ENCODE measurements at places on chromosomes 12 and 14.

GRCh38 chr14:95609398-95609990 is 74.6 kb downstream of the GLRX5 start:
- no peak for DNase-seq
- no peaks in the 10 kb centered on the region for H3K36me3 ChIP-seq
- no peaks in the 10 kb centered on the region for H3K27me3 ChIP-seq
- no peaks in the 10 kb centered on the region for H3K4me1 ChIP-seq
- H3K27ac ChIP-seq = no peak overlapping the region

GRCh38 chr14:92323916-92324818 is 1.2 kb downstream of the SLC24A4 start:
- no peak for DNase-seq
- no peaks in the 10 kb centered on the region for H3K36me3 ChIP-seq
- H3K4me3 ChIP-seq = no peak overlapping the region
- H3K27ac ChIP-seq = no peak overlapping the region

- no peak overlapping the region for H3K27ac ChIP-seq
- H3K4me3 ChIP-seq = no peak overlapping the region
- no peaks in the 10 kb centered on the region for H3K27me3 ChIP-seq
- no peaks in the 10 kb centered on the region for H3K36me3 ChIP-seq
- no peaks in the 10 kb centered on the region for H3K4me1 ChIP-seq
Measured at GRCh38 chr14:71702786-71703185, 229.4 kb upstream of the RGS6 start.

DNA sequence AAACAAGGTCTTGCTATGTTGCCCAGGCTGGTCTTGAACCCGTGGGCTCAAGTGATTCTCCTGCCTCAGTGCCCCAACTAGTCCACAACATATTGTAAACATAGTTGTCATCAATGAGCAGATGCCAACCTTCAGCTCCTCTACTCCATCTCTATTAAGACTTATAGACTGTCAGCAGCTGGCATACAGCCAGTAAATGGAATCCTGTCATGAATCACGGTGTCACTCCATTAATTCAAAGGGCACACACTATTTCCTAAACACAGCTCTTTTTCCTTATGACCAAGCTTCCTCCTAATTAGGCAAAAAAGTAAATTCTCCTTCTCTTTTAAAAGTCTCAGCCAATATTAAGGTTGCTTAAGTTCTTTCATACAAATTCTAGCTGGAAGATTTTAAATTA is 111.2 kb downstream of the ITPR2 start:
- no peaks in the 10 kb centered on the region for H3K36me3 ChIP-seq
- no peaks in the 10 kb centered on the region for H3K4me1 ChIP-seq
- no peak overlapping the region for H3K4me3 ChIP-seq
- DNase-seq = no peak
- no peaks in the 10 kb centered on the region for H3K27me3 ChIP-seq

- no peaks in the 10 kb centered on the region for H3K27me3 ChIP-seq
- H3K4me3 ChIP-seq = no peak overlapping the region
- peaks cover 60% of the 10 kb centered on the region for H3K4me1 ChIP-seq
- no peak for DNase-seq
Measured at GRCh38 chr12:48775991-48776649, 12.8 kb downstream of the ADCY6 start.

- no peak for DNase-seq
- H3K27me3 ChIP-seq = no peaks in the 10 kb centered on the region
- H3K4me1 ChIP-seq = no peaks in the 10 kb centered on the region
- H3K4me3 ChIP-seq = no peak overlapping the region
Measured at GRCh38 chr12:92070864-92071445, 74.7 kb downstream of the BTG1 start.

GRCh38 chr12:57614178-57614947 is 3.1 kb downstream of the ARHGEF25 start:
- no peak for DNase-seq
- no peaks in the 10 kb centered on the region for H3K36me3 ChIP-seq
- no peak overlapping the region for H3K4me3 ChIP-seq
- H3K4me1 ChIP-seq = peaks cover 53% of the 10 kb centered on the region
- no peaks in the 10 kb centered on the region for H3K27me3 ChIP-seq

GRCh38 chr14:91875525-91876286 is 8.4 kb upstream of the TC2N start:
- no peak overlapping the region for H3K4me3 ChIP-seq
- no peaks in the 10 kb centered on the region for H3K27me3 ChIP-seq
- H3K4me1 ChIP-seq = no peaks in the 10 kb centered on the region
- no peak overlapping the region for H3K27ac ChIP-seq

DNA sequence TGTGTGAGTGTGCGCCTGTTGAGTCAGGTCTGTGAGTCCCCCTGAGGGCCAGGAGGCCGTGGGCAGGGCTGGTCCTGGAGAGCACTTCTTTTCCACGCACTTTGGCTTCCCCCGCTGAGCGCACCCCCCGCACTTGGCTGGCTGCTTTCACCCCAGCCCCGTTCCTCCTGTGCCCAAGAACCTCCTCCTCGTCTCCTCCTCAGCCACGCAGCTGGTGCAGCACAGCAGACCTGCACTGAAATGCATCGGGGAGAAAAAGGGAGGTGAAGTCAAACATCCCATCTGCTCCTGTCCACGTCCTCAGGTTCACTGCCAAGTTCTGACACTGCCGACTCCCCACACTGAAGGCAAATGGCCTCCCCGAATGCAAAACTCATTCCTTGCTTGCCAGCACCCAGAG is 362.7 kb upstream of the SFSWAP start:
- no peaks in the 10 kb centered on the region for H3K27me3 ChIP-seq
- no peaks in the 10 kb centered on the region for H3K4me1 ChIP-seq
- DNase-seq = no peak
- H3K4me3 ChIP-seq = no peak overlapping the region

GRCh38 chr14:86823581-86823980 is 1169.4 kb downstream of the GALC start:
- H3K4me1 ChIP-seq = no peaks in the 10 kb centered on the region
- no peaks in the 10 kb centered on the region for H3K27me3 ChIP-seq
- H3K4me3 ChIP-seq = no peak overlapping the region
- H3K27ac ChIP-seq = no peak overlapping the region
- no peak for DNase-seq

- H3K4me1 ChIP-seq = no peaks in the 10 kb centered on the region
- no peak overlapping the region for H3K27ac ChIP-seq
- no peaks in the 10 kb centered on the region for H3K27me3 ChIP-seq
- no peak for DNase-seq
- H3K4me3 ChIP-seq = no peak overlapping the region
Measured at GRCh38 chr12:42468341-42468821, 121.2 kb downstream of the PRICKLE1 start.

DNA sequence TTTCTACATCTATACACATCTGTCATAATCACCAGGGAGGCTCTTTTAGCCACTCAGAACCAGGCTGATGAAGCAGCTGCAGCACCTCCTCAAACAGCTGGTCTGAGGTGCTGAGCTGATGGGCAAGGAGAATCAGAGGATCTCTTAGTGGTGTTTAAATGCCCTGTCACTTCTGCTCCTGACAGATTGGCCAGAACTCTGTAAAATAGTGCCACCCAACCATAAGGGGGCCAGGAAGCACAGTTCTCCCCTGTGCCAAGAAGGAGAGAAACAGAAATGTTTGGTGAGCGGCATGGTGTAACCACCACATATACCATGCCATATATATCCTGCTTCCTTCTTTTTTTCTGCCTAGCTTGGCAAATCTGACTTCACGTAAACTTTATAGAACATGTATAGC is 12.8 kb downstream of the SOCS2 start:
- H3K4me3 ChIP-seq = no peak overlapping the region
- H3K4me1 ChIP-seq = no peaks in the 10 kb centered on the region
- H3K36me3 ChIP-seq = no peaks in the 10 kb centered on the region
- H3K27me3 ChIP-seq = no peaks in the 10 kb centered on the region
- no peak for DNase-seq

DNA sequence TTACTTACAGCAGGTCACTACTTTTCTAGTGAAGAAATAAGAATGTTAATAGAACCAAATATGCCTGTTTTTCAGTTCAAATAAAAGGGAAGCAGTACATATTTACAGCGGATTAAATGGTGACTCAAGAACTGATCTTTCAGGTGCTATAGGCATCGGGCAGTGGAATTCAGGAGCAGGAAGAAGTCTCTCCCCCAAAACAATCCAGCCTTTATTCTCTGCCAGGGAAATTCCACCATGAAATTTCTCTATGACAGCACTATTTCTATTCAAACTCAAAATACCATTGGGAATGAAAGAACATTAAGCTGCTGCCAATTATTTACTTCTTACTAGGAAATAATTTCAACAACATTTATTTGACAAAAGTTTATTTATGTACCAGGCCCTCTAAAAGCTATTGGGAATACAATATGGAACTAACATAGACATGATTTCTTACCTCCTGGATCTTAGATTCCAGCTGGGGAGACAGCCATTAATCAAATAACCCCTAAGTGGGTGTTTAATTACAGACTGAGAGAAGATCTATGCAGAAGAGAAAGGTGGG is 60.3 kb upstream of the KRR1 start:
- H3K27me3 ChIP-seq = no peaks in the 10 kb centered on the region
- no peaks in the 10 kb centered on the region for H3K36me3 ChIP-seq
- DNase-seq = no peak

DNA sequence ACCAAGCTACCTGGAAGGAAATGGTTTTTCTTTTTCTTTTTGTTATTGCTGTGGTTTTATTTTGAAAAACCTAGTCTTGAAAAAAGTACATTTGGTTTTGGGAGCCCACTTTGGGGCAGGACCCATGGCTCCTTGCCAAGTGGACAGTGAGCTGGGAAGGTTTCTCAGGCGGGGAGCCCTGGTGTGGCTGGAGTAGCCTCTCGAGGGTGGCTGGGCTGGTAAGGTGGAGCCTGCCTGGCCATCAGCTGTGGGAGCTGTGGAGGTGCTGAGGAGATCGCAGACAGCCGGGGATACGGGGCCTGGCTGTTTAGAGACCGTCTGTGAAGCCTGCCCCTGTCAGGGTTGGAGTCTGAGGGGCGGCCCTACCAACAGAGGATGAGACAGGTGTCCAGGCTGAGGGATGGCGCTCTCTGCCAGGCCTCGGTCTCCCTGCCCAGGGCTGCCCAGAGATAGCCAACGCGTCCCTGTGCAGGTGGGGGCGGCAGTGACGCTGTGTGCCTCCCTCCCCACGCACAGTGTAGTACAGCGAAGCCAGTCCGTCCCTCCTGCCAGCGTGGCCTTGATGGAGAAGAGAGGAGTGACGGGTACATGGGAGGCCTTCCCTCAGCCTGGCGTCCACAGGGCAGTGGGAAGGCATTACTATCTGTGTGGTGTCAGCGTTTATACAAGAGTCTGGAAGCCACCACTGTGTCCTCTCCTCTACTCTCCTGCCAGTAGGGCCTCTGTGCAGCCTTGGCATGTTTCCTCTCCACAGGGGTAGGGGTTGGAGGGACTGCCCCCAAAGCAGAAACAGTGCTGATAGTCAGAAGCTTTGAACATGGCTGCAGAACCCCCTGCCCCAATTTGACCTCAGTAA is 5.9 kb downstream of the RIN3 start:
- no peaks in the 10 kb centered on the region for H3K36me3 ChIP-seq
- no peak for DNase-seq
- no peak overlapping the region for H3K27ac ChIP-seq
- H3K4me1 ChIP-seq = peaks cover 12% of the 10 kb centered on the region
- H3K4me3 ChIP-seq = no peak overlapping the region

- DNase-seq = peak; percentile 73
- peak overlapping the region; percentile 74 for H3K4me3 ChIP-seq
- no peaks in the 10 kb centered on the region for H3K4me1 ChIP-seq
- H3K27ac ChIP-seq = peak overlapping the region; percentile 96
- no peaks in the 10 kb centered on the region for H3K36me3 ChIP-seq
Measured at GRCh38 chr14:77098529-77099353, 683 bp downstream of the CIPC start.

DNA sequence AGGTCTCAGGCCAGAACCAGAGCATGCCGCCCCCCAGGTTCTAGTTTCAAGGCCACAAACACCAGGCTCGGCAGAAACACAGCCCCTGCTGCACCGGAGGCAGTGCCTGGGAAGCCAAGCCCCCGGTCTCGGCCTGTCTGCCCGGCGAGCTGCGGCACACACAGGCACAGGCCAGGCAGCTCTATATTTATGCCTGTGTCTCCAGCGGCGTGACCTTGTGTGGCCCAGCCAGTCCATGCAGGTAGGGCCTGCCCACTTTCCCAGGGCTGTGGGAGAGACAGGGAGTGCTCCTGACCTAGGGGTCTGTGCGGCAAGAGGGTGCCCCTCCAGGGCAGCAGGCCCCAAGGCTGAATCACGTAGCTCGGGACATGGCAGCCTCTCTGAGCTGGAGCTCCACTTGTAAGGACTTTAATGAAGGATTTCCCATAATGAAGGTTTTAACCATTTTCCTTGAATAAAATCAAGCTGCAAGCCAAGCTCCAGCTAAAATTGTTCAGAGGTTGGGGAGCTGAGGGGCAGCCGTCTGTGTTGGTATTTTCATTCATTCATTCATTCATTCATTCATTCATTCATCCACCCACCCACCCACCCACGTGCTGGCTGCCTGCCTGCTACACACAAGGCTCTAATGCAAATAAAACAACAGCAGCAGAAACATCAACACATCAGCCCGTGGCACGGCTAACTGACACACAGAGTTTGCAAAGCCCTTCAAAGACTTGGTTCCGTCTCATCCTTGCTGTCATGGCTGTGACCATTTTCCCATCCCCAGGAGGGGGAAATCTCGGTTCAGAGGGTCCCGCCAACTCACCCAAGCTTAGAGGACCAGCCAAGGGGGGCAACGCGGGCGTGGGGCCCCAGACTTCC is 92.0 kb downstream of the RFLNA start:
- peaks cover 31% of the 10 kb centered on the region for H3K36me3 ChIP-seq
- peak overlapping the region; percentile 91 for H3K27ac ChIP-seq
- DNase-seq = no peak
- H3K4me1 ChIP-seq = peaks cover 80% of the 10 kb centered on the region
- H3K4me3 ChIP-seq = peak overlapping the region; percentile 43

- no peaks in the 10 kb centered on the region for H3K27me3 ChIP-seq
- peaks cover 54% of the 10 kb centered on the region for H3K36me3 ChIP-seq
- no peak overlapping the region for H3K4me3 ChIP-seq
- no peaks in the 10 kb centered on the region for H3K4me1 ChIP-seq
Measured at GRCh38 chr12:110015132-110015531, 15.9 kb downstream of the ANKRD13A start.

- H3K36me3 ChIP-seq = no peaks in the 10 kb centered on the region
- no peak overlapping the region for H3K27ac ChIP-seq
- H3K27me3 ChIP-seq = no peaks in the 10 kb centered on the region
Measured at GRCh38 chr12:131397493-131398181, 313.3 kb upstream of the SFSWAP start.

GRCh38 chr12:124568431-124569374 is 1.3 kb upstream of the NCOR2 start:
- no peaks in the 10 kb centered on the region for H3K36me3 ChIP-seq
- H3K27me3 ChIP-seq = no peaks in the 10 kb centered on the region
- H3K4me1 ChIP-seq = peaks cover 45% of the 10 kb centered on the region
- H3K27ac ChIP-seq = peak overlapping the region; percentile 90

GRCh38 chr12:31740628-31741027 is 11.8 kb upstream of the AMN1 start:
- no peak for DNase-seq
- H3K27ac ChIP-seq = no peak overlapping the region
- H3K4me1 ChIP-seq = no peaks in the 10 kb centered on the region
- no peak overlapping the region for H3K4me3 ChIP-seq
- no peaks in the 10 kb centered on the region for H3K27me3 ChIP-seq

GRCh38 chr12:45730348-45731189 is 1.1 kb downstream of the ARID2 start:
- H3K4me1 ChIP-seq = no peaks in the 10 kb centered on the region
- H3K36me3 ChIP-seq = no peaks in the 10 kb centered on the region
- DNase-seq = no peak
- peak overlapping the region; percentile 100 for H3K27ac ChIP-seq
- peak overlapping the region; percentile 92 for H3K4me3 ChIP-seq
